GM23338 (cell line): ENCODE measurements at places on chromosomes 16 and 17.

- DNase-seq: no peak
These were observed 58.5 kb downstream of the HS3ST3B1 start for GRCh38 chr17:14359163-14360020.

DNA sequence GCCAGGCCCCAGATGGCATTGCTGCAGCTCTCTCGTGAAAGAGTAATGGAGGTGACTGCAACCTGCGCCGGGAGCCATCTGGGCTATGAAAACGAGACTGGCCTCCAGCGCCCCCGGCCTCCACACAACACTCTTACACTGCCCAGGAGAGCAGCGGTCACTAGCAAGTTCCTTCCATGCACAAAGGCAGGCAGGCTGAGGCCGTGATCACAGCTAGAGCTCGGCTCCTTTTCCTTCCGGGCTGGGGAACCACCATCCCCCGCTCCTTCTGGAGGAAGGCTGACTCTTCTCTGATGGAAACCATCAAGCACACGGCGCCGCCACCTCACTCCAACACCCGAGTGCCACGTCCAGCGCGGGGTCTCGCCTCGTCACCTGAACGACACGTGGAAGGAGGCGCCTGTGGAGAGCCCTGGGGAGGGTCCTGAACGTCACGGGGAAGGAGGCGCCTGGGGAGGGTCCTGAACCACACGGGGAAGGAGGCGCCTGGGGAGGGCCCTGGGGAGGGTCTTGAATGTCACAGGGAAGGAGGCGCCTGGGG, 61.9 kb downstream of the KLHDC4 start:
- no peak for DNase-seq

DNA sequence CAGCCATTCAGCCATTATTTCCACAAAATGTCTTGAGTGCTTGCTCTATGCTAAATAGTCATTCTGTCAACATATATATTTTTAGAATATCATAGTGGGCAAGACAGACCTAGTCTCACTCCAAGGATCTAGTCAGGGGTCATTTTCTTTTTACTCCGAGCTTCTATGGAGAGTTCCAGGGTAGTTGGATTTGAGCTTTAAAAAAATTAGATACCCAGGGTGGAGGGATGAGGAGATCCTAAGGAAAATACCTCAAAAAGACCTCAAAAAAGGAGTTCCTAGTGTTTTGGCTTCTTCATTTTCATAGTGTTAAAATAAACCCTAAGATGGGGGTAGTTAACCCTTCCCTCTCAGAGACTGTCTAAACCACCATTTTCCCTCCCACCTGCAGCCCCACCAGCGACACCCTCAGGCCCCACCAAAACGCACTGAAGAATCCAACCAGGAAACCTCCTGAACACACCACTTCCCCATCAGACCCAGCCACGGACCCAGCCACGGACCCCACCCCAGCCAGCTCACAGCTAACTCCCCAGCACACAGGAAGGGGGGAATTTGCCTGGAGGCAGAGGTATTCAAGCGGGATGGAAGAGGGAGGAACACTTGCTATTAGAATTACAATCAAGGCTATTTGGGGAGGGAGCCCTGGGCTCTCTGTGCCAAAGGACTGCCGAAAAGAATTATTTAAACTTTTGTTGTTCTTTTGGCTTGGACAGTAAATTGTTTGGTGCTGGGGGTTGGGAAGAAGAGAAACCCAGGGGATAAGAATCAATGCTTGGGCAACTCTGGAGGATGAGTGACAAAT, 2.2 kb downstream of the ETV4 start:
- DNase-seq: peak; percentile 73

- peak; percentile 30 for DNase-seq
These were observed 5.3 kb downstream of the NLK start for GRCh38 chr17:28047806-28048205.

- no peak for DNase-seq
These were observed 123.4 kb upstream of the NOL11 start for GRCh38 chr17:67594115-67594880.
